GM12878 (cell line): ENCODE measurements at places on chromosomes 5 and 9.

DNA sequence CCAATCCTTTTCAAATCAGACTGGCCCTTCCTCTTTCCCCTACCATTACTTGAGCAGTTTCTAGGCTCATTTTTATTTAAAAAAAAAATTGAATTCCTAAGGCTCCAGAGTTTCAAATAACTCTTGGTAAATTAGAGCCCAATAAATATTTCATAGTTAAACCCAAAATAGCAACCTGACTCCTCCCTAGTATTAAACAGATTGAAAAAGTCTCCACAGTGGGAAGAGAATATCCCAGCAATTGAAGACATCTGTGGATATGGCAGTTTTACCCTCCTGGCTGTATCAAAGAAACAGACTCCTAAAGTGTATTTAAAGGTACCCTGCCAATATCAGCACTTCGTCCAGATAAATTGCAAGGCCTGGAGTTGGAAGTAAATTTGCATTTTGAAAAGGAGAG is 52.7 kb upstream of the GDNF start:
- H3K4me1 ChIP-seq, result no peaks in the 10 kb centered on the region
- H3K4me3 ChIP-seq, result no peak overlapping the region
- no peaks in the 10 kb centered on the region for H3K36me3 ChIP-seq
- H3K27ac ChIP-seq, result no peak overlapping the region
- no peak for DNase-seq

DNA sequence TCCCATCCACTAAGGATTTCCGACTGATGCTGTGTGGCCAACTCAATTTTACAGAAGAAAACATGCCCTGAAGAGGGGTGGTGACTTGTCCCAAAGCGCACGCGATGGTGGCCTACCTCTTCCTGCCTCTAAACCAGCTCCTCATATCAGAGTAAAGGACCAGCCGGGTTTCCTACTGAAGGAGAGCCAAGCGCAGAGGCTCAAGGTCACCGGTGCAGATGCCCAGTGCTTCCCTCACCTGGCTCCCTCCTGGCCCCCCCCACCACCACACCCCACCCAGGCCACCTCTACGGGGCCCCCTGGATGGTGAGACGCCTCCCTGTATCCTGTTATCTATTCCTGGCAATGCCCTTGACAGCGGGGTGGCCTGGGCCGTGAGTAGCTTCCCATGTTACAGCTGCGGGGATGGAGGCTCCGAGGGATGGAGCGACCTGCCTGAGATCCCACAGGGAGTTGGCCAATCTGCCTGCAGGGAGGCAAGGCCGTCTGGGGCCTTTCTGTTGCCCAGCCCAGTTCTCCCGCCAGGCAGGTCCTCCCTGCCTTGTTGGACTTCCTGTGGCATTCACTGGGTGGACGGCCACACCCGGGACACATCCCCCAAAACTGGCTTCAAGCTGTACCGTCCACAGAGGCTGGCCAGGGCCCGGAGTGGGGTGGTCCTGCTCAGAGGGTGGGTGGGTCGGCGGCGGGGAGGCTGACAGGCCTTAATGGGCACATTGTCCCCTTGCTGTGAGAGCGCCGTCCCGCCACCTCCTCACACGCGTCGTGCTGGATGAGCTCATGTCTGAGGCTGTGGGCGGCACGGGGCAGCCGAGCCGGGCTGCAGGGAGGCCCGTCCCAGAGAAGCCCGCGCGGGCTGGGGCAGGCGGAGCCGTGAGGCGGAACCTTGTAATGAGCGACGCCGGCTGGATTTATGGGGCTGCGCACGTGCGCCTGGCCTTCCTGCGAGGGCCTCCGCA is 72.5 kb downstream of the MACROH2A1 start:
- H3K4me3 ChIP-seq, result no peak overlapping the region
- H3K36me3 ChIP-seq, result peaks cover under 1% of the 10 kb centered on the region
- no peaks in the 10 kb centered on the region for H3K27me3 ChIP-seq
- H3K27ac ChIP-seq, result no peak overlapping the region
- no peaks in the 10 kb centered on the region for H3K4me1 ChIP-seq

GRCh38 chr9:115642285-115642684 is 511.3 kb upstream of the PAPPA start:
- H3K36me3 ChIP-seq, result no peaks in the 10 kb centered on the region
- DNase-seq, result no peak
- H3K4me1 ChIP-seq, result no peaks in the 10 kb centered on the region
- no peak overlapping the region for H3K27ac ChIP-seq
- H3K27me3 ChIP-seq, result no peaks in the 10 kb centered on the region
- H3K4me3 ChIP-seq, result no peak overlapping the region

DNA sequence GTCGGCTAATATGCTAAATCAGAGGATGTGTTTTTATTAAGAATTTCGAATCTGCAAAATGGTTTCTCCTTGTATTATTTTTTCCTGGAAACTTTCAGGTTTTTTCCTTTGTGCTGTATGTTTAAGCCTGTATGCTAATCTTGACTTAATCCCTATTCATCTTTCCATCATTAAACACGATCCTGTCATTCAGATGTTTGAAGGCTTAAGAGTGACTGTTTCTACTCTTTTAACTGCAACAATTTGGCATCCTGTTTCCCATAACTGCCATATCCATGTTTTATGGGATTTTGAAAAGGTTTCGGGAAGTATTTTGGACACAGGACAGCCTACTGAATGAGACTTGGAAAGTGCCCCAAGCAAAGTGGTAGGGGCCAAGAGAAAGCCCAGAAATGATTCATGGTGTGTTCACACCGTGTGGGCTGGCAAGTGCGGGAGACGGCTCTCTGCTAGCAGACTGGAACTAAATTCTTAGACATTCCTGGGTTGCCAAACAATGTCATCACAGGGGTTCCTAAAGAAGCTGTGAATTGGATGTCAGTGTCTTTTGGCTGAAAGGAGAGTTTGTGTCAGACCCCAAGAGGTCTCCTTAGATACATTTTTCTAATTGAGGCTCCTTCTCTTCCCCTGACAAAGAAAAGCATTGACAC is 125.4 kb upstream of the ADAMTS16 start:
- H3K27ac ChIP-seq, result no peak overlapping the region
- no peaks in the 10 kb centered on the region for H3K4me1 ChIP-seq
- no peaks in the 10 kb centered on the region for H3K27me3 ChIP-seq
- H3K4me3 ChIP-seq, result no peak overlapping the region

GRCh38 chr5:123204251-123204650 is 115.2 kb downstream of the PRDM6 start:
- H3K4me1 ChIP-seq, result no peaks in the 10 kb centered on the region
- no peak overlapping the region for H3K27ac ChIP-seq
